ENCODE measurements at places on chromosomes 12 and 14.
A peak's percentile ranks its signal among the peaks of the same experiment; 100 is the strongest.

DNA sequence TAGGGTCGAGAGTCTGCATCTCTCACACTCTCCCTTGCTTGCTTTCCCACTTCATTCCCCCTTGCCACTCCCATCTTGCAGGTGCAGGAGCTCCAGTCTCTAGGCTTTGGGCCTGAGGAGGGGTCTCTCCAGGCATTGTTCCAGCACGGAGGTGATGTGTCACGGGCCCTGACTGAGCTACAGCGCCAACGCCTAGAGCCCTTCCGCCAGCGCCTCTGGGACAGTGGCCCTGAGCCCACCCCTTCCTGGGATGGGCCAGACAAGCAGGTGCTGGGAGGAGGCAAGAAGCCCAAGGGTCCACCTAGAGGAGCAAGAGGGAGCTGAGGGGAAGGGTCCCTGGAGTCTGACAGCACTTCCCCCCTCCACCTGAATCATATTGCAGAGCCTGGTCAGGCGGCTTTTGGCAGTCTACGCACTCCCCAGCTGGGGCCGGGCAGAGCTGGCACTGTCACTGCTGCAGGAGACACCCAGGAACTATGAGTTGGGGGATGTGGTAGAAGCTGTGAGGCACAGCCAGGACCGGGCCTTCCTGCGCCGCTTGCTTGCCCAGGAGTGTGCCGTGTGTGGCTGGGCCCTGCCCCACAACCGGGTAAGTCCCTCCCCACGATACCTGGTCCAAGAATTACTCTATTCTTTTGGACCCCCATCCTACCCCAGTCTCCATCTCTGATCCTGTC lies 4.2 kb downstream of the RNF31 start:
- DNase-seq = no peak

- DNase-seq = no peak
These were observed 28.0 kb upstream of the DCN start for GRCh38 chr12:91210618-91211017.

GRCh38 chr12:9064815-9065606 lies 50.7 kb downstream of the A2M start:
- DNase-seq = no peak

DNA sequence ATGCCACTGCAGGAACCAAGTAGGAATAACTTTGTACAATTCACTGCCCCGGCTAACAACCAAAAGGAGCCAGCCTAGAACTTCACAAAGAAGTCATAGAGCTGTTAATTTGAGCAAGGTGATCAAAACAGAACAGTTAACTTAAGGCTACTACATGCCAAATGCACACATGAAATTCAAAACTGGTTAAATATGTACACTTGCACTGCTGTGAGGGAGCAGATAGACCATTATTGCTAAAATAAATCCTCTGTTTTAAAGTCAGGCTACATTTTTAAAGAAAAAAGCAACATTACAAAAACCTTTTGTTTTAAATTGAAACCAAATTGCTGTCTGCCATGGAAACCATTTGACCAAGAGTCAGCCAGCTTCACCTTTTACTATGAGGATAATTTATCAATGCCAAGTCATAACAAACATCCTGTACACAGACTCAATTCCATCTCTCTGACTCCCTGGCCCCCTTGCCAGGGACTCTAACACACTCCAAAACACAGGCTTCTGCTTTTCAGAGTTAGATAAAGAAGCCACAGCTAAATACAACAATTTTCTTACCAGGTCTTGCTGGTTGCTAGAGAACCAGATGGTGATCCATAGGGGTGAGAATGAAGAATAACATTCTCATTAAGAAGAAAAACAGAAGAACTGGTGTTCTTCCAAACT lies 84.0 kb downstream of the LRP6 start:
- no peak for DNase-seq

GRCh38 chr12:80752464-80752863 lies 35.8 kb downstream of the MYF5 start:
- DNase-seq = no peak

GRCh38 chr12:96810057-96810456 lies 97.0 kb upstream of the NEDD1 start:
- no peak for DNase-seq

- no peak for DNase-seq
These were observed 71.8 kb downstream of the TTC9 start for GRCh38 chr14:70713511-70713916.

- peak; percentile 17 for DNase-seq
These were observed 108.8 kb upstream of the ATF7IP start for GRCh38 chr12:14256555-14257169.

DNA sequence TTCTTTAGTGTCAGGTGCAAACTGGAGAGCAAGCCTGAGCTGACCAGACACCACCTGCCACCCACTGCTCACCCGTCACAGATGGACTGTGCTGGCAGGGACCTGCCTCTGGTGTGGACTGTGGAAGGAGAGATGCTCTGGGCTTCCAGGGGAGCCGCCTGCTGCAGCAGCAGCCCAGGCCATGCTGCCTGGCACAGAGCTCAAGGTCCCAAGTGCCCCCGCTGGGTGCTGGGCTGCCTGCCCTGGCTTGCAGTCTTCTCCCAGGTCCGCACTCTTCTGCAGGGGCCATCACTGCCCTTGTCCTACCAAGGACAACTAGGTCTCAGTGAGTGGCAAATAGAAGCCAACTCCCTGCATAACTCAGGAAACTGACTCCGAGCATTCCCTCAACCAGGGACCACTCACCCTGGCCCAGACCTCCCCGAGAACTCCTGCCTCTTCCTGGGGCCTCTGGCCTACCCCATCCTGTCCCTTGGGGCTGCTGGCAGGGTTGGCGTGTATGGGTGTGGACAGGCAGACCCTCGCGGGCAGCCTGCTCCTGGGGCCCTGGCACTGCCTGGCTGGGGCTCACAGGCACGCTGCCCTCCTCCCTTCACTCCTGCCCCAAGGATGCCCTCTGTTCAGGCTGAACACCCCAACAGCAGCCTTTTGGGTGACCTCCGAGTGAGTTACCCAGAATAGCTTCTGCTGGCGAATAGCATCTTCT lies 9.3 kb downstream of the AMN start:
- DNase-seq = no peak

DNA sequence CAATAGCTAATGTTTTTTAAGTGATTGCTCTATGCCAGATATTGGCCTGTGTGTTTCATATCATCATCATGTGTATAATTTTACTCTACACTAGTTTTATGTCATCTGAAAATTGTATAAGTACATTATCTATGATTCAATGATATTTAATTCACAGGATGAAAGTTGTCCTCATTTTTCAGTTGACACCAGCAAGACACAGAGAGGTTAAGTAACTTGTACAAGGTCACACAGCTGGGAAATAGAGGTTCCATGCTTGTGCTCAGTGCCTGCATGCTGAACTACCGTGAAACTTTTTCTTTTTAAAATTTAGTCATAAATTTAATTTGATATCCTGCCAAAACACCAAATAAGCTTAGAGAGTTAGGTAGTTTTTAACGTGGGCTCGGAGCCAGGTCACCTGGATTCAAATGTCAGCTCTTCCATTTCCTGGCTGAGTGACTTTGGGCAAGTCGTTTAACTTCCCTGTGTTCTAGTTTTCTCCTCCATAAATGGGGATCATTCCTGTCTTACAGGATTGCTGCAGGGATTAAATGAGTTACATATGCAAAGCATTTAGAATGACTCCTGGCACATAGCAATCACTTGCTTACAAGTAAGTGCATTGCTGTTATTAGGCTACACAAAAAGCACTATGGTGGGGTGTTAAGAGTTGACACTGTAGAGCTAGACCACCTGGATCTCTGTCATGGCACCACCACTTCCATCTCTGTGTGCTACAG lies 183.9 kb downstream of the ETV6 start:
- no peak for DNase-seq

- no peak for DNase-seq
These were observed 59.6 kb downstream of the ANAPC7 start for GRCh38 chr12:110343736-110344555.

DNA sequence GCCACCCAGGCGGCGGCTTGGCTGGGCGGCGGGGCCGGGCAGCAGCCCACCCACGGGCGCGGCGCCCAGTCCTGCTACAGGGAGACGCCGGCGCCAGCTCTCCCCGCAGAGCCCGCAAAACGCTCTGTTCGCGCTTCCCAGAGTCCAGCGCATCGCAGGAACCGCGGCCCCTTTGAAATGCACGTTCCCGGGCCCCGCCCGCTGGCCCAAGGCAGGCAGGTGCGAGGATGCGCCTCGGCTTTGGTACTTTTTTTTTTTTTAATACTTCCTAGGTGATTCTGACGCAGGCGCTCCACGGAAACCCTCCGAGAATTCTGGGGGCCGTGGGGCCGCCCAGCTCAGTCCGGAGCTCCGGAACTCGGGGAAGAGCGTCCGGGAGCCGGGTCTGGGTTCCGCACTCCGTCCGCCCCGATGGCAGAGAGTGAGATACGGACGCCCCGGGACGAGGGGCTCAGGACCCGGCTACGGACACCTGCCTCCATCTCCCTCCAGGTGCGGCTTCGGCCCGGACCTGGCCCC lies 483 bp downstream of the POC1B start:
- peak; percentile 29 for DNase-seq

- DNase-seq = no peak
These were observed 330.0 kb downstream of the RERGL start for GRCh38 chr12:17759982-17760381.

DNA sequence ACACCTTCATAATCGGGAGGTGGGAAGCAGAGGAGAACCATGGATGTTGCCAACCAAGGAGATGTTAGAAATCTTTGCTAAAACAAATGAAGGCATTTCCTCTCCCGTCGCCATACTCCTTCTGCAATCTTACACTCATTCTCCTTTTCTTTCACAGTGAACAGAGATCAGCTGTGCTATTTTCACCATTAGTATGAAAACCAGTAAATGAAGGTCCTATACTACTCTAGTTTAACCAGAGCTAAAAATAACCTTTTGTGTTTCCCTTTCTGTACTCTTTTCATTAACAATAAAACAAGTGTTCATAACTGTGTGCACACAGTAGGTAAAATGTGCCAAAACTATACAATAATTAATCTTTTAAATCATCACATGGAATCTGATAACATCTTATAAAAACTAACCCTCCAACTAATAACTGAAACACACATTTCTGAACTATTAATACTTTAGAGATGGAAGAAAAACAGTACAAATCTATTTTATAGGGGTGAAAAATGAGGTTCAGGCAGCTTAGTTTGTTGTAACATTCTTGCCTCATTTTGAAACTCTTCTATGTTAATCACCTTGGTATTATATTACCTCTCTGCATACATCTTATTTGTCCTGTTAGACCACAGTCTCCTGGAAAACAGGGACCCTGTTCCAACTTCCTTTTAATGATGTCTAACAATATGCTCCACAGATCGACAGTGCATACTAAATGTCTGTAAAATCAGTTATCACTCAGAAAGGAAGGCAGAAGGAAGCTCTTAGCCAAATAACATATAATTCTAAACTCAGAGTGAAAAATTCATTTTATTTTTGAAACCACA lies 69.5 kb downstream of the SPPL3 start:
- no peak for DNase-seq

GRCh38 chr12:1810201-1810930 lies 10.0 kb upstream of the LRTM2 start:
- no peak for DNase-seq

DNA sequence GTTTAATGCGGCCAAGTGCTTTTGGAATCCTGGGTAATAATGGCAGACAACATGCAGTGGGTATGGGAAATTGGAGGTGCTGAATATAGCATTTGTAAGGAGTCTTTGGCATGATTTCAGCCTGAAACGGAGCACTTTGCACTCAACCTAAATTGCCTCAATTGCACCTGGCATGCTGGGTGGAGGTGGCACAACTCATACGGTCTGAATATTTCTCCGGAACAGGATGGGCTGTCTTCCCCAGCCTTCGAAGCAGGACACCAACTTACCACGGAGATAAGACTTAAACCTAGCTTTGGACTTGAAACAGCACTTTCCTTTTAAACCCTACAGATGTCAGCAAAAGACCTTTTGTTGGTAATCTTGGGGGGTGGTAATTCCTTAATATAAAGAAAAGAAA lies 153.7 kb upstream of the SRRM4 start:
- no peak for DNase-seq

- DNase-seq = no peak
These were observed 142.5 kb downstream of the SAMD4A start for GRCh38 chr14:54709444-54709843.

DNA sequence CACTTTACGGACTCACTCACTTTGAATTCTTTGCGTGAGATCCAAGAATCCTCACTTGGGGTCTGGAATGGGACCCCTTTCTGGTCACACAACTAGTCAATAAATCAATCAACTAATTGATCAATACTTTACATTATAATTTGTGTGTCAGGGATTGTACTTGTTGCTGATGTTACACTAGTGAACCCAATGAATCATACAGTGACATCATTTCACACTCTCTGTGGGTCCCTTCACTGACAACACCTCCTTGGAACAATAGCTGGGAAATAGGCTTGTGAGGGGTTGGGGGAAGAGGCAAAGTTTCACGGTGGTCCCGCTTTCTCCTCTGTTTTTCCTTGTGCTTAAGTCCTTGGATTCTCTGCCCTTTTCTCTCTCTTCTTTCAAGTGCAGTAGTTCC lies 35.0 kb downstream of the TPH2 start:
- DNase-seq = no peak

GRCh38 chr14:68790644-68791077 lies 2.2 kb downstream of the ZFP36L1 start:
- DNase-seq = peak; percentile 31

DNA sequence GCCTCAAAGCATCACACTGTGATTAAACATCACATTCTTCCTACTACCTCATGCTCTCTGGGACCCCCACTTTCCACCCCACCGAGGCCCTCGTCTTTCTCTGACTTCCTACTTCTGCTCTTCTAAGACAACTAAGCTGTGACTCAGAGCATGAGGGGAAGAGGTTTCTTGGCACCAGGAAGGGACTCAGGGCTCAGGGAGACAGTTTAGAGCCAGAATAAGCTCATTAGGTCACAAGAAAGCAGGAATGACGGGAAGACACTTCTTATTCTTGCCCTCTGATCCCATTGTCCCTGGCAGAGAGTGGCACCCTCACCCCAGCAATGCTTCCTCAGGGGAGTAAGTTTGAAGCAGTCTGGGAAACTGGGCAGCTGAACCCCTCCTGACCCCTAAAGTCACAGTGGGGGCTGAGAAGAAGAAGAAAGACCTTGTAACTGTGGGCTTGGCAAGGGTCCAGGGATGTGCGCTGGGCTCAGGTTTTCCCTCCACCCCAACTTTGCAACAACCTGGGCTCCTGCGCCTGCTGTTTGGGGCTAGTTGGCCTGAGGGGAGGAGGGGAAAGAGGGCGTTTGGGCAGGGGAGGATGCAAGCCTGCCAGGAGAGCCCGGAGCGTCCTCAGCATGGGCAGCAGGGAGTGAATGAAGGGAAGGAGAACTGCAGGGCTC lies 64.6 kb upstream of the ACTN1 start:
- DNase-seq = no peak

DNA sequence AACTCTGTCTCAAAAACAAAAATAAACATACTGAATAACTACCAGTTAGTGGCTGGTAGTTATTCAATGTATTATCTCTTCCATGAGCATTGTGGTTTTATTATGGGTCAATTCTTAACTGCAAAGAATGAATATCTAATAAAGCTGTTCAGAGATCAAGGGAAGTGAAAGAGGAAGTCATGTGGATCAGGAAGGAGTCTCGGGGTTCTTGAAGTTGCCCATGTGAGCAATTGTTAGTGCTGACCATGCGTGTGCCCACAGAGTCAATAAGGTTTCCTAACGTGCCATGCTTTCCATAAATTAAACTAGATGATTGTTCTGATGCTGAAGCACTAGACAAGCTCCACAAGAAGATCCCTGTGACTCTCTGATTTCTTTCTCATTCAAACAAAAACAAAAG lies 136.5 kb upstream of the CPSF6 start:
- no peak for DNase-seq
